ENCODE measurements at places on chromosomes 7 and 10. TPM values are rescaled to one million over a fixed set of nuclear protein-coding genes. Genes with fewer than 3 reads are reported as not detected.

DNA sequence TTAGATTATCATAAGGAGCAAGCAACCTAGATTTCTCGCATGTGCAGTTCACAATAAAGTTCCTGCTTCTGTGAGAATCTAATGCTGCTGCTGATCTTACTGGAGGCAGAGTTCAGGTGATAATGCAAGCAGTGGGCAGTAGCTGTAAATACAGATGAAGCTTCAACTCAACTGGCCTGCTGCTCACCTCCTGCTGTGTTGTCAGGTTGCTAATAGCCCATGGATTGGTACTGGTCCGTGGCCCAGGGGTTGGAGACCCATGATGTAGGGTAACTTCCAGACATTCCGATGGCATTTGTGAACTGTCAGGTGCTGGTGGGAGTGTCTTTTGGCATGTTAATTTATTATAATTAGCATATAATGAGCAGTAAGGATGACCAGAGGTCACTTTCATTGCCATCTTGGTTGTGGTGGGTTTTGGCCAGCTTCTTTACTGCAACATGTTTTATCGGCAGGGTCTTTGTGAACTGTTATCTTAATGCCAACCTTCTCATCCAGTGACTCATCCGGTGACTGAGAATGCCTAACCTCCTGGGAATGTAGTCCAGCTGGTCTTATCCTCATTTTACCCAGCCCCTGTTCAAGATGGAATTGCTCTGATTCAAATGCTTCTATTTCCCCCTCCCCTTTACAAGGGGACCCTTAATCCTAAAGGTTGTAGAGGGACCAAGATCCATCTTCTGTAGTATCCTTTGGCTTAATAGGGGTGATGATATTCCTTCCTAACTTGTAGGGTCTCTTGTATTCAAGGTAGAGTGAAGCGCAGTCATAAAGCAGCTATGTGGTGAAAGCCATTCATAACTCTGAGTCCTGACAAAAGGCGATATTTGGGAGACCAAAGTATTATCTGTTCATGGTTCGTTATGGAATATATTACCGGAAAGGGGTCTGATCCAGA is 165.8 kb downstream of the CCSER2 start:
- H3K27me3 ChIP-seq, result no peaks in the 10 kb centered on the region
- H3K4me1 ChIP-seq, result no peaks in the 10 kb centered on the region
- no peak for DNase-seq
- H3K27ac ChIP-seq, result no peak overlapping the region
- H3K36me3 ChIP-seq, result no peaks in the 10 kb centered on the region

TNKS2 gene
- total RNA-seq, result 47.7 TPM

GRCh38 chr10:22475651-22476600 is 130.6 kb downstream of the SPAG6 start:
- DNase-seq, result no peak
- peak overlapping the region; percentile 40 for H3K4me3 ChIP-seq
- H3K27ac ChIP-seq, result no peak overlapping the region
- no peaks in the 10 kb centered on the region for H3K27me3 ChIP-seq
- H3K36me3 ChIP-seq, result no peaks in the 10 kb centered on the region

- no peak overlapping the region for H3K4me3 ChIP-seq
- H3K27ac ChIP-seq, result no peak overlapping the region
- no peaks in the 10 kb centered on the region for H3K4me1 ChIP-seq
- DNase-seq, result no peak
- H3K36me3 ChIP-seq, result no peaks in the 10 kb centered on the region
- H3K27me3 ChIP-seq, result no peaks in the 10 kb centered on the region
Observed at GRCh38 chr10:12702215-12702770, 299.2 kb downstream of the CCDC3 start.

GRCh38 chr7:138064856-138065357 is 11.4 kb upstream of the AKR1D1 start:
- no peak overlapping the region for H3K27ac ChIP-seq
- H3K4me3 ChIP-seq, result no peak overlapping the region

DNA sequence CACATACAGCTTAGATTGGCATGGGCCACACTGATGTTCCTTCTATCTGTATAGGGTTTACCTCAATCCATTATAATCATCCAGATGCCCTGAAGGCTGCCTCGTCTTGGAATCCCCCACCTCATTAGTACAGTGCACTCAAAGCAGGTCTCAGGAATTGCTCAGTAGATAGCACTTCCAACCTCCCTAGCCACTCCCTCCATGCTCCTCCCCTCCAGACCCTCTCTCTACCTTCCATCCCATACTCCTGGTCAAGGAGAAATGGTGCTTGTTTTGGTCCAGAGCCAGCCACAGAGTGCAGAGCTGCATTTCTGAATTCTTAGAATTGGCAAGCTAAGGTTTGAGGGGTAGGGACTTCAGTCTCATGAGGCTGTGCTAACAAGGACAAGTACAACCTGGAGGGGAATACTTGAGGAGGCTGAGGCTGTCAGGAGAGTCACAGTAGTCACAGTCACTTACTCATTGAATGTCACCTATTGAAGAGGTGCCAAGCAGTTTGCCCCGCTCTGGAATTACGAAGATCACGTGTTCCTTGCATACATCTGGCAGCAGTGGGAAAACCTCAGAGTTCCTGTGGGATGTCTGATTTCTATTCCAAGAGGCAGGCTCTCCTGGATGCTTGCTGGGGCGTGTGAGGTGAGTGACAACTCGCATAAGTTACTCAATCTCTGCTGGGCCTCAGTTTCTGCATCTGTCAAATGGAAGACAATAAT is 60.7 kb upstream of the ZNF746 start:
- no peaks in the 10 kb centered on the region for H3K36me3 ChIP-seq
- DNase-seq, result no peak
- H3K4me3 ChIP-seq, result no peak overlapping the region
- no peaks in the 10 kb centered on the region for H3K27me3 ChIP-seq
- H3K27ac ChIP-seq, result no peak overlapping the region

DNA sequence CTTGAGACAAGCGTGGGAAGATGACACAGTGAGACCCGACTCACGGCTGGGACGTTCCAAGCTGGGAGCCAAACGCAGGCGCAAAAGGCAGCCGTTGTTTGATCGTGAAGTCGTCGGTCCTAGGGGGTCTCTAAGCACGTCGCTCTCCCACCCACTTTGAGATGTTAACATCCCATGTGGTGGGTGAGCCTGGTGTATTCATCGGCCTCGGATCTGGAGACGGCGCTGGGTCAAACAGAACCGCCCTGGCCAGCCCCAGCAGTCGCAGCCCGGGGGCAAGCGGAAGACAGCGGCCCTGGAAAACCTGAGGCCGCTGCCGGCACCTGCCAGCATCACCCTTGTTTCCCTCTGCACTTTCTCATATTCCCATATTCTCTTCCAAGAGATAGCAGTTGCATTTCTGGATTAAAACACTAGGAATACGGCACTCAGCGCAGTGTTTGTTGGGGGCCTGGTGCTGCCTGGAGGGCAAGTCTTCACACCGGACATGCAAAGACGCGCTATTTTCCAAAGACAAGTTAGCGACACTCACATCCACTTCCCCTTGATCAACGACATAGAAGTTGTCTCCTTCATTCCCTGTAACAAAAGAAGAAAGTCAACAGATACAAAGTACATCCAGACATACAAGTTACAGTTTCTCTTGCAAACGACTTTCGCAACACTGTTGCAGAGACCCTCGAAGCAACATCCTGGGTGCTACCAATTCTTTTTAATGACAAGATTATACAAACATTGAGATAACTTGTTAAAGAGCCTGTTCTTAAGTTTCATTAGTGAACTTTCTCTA is 86.2 kb upstream of the PDGFA start:
- no peak overlapping the region for H3K4me3 ChIP-seq
- DNase-seq, result no peak
- peaks cover 55% of the 10 kb centered on the region for H3K4me1 ChIP-seq
- H3K27ac ChIP-seq, result peak overlapping the region; percentile 87
- no peaks in the 10 kb centered on the region for H3K27me3 ChIP-seq

- no peaks in the 10 kb centered on the region for H3K27me3 ChIP-seq
- H3K4me1 ChIP-seq, result no peaks in the 10 kb centered on the region
- no peaks in the 10 kb centered on the region for H3K36me3 ChIP-seq
- H3K4me3 ChIP-seq, result no peak overlapping the region
Observed at GRCh38 chr7:136667584-136667983, 200.9 kb upstream of the CHRM2 start.

GRCh38 chr10:9885761-9886160 is 1131.9 kb upstream of the CELF2 start:
- no peak overlapping the region for H3K4me3 ChIP-seq
- no peaks in the 10 kb centered on the region for H3K36me3 ChIP-seq
- no peaks in the 10 kb centered on the region for H3K4me1 ChIP-seq
- H3K27ac ChIP-seq, result no peak overlapping the region

MKI67 gene
- total RNA-seq, result under 0.01 TPM

DNA sequence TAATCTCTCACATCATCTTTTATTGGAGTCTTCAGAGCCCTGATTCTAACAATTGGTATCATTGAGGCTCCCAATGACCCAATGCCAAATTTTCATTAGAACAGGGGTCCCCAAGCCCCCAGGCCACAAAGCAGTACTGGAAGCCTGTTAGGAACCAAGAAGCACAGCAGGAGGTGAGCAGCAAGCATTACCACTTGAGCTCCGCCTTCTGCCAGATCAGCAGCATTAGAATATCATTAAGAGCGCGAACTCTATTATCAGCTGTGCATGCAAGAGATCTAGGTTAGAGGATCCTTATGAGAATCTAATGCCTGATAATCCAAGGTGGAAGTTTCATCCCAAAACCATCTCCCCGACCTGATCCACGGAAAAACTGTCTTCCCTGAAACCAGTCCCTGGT is 23.1 kb downstream of the KIF5B start:
- no peaks in the 10 kb centered on the region for H3K4me1 ChIP-seq
- DNase-seq, result no peak
- no peaks in the 10 kb centered on the region for H3K27me3 ChIP-seq

TYSND1 gene
- total RNA-seq, result 26.1 TPM

DNA sequence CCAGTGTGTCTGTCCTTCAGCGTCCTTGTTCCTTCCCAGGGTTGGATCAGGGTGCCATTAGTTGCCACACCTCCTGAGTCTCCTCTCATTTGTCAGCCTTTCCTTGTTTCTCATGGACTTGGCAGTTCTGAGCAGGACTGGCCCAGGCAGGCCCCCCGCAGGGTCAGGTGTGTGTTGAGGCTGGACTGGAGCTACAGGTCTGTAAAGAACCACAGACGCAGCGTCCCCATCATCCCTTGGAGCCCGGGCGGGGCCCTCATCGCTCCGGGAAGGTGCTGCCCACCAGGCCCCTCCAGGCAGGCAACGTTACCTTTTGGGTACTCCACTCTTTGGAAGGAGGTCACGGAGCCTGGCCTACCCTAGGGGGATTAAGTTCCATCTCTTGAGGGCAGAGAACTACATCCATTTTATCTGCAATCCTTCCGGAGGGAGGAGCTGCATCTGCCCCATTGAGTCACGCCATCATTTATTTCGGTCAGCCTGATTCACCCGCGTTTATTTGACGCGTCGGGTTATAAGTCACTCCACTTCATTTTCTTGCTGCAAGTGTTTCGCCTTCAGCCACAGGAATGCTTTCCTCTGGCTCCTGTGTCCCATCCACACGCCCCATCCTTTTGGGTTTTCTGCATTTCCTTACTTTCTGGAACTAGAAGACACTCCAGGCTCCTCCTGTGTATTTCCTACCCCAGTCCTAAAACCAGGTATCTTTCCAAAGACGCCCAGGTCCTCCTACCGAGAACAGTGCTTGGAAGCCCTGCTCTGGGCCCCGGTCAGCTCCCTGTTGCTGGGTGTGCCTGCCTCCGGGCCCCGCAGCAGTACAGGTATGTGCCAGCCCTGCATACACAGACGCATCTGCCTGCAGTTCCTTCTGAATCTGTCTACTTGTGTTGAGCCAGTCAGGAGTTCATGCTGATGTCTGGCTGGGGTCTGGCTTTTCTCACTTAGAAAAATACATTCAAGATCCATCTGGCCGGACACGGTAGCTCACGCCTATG is 141.9 kb downstream of the MAD1L1 start:
- H3K27me3 ChIP-seq, result no peaks in the 10 kb centered on the region
- no peak for DNase-seq
- no peak overlapping the region for H3K4me3 ChIP-seq
- no peaks in the 10 kb centered on the region for H3K36me3 ChIP-seq
- no peaks in the 10 kb centered on the region for H3K4me1 ChIP-seq

GRCh38 chr7:98358706-98359105 is 42.2 kb downstream of the BAIAP2L1 start:
- H3K36me3 ChIP-seq, result no peaks in the 10 kb centered on the region
- no peak for DNase-seq
- no peak overlapping the region for H3K4me3 ChIP-seq
- no peaks in the 10 kb centered on the region for H3K27me3 ChIP-seq
- H3K4me1 ChIP-seq, result no peaks in the 10 kb centered on the region

SLK gene
- total RNA-seq, result 62.2 TPM

- H3K27me3 ChIP-seq, result no peaks in the 10 kb centered on the region
- no peak overlapping the region for H3K4me3 ChIP-seq
- H3K4me1 ChIP-seq, result no peaks in the 10 kb centered on the region
- DNase-seq, result no peak
- no peak overlapping the region for H3K27ac ChIP-seq
- no peaks in the 10 kb centered on the region for H3K36me3 ChIP-seq
Observed at GRCh38 chr7:40570223-40570622, 435.4 kb downstream of the SUGCT start.

DNA sequence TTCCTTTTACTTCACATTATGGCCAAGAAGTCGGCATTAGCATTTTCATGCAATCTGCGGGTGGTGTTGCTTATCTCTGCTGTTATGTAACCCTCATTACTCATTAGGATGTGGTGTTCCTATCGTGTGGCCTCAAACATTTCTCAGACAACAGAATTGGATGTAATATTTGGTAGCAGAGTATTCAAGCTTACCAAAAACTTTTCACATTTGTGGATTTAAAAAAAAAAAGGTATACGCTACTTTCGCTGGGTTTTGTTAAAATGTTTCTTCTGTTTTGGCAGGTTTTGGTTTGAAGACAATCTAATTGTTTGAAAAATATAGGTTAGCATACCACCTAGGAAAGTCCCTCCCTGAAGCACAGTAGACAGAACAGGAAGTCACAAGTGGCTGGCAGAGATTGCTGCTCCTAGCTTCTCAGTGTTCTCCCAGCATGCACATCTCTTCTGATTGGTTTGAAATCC is 128.8 kb downstream of the GATA3 start:
- no peak overlapping the region for H3K4me3 ChIP-seq
- H3K36me3 ChIP-seq, result no peaks in the 10 kb centered on the region

ZRANB1 gene
- total RNA-seq, result 24.3 TPM

DNA sequence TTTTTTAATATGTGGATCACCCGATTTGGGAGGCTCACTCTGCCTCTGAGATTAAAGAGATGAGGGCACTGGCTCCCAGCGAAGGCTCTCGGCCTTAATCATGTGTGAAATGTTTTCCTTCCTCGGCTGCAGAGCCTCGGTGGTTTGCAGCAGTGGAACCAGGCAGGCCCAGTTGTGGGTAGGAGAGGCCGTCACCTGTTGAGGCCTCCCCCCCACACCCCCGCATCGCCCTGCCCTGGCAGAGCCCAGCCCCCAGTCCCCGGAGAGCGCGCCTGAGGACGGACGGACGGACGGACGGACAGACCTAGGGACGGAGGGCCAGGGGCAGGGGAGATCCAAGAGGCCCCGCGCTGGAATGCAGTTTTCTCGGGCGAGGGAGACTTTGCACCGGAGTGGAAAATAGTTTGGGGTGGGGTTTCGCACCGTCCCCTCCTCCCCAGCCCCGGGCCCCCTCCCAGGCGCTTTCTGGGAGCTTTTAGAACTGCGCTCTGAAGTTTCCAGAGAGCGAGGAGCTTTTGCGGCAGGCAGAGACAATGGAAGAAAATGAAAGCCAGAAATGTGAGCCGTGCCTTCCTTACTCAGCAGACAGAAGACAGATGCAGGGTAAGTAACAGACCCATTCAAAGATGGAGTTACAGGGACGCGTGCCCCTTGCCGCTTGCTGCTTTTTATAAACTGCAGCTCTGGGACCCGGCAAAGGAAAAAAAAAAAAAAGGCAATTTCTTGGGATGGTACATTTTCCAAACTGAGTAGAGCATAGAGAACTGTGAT is at the start of gene KIAA1217:
Gene KIAA1217, plus strand, starts transcription at position 478 of the 771 bp plus-strand sequence. Its CDS starts 56 bp downstream, at position 534.
- H3K4me3 ChIP-seq, result peak within 1 kb of the TSS; percentile 64
- no peak for DNase-seq
- H3K27ac ChIP-seq, result peak within 1 kb of the TSS; percentile 94

Data from tibial nerve (tissue), 4 donors.